ENCODE measurements at places on chromosomes 16 and 17.

- no peak for DNase-seq
These were observed 477.4 kb downstream of the SLC39A11 start for GRCh38 chr17:72614871-72615626.

GRCh38 chr16:13427943-13428342, 492.0 kb upstream of the ERCC4 start:
- no peak for DNase-seq

DNA sequence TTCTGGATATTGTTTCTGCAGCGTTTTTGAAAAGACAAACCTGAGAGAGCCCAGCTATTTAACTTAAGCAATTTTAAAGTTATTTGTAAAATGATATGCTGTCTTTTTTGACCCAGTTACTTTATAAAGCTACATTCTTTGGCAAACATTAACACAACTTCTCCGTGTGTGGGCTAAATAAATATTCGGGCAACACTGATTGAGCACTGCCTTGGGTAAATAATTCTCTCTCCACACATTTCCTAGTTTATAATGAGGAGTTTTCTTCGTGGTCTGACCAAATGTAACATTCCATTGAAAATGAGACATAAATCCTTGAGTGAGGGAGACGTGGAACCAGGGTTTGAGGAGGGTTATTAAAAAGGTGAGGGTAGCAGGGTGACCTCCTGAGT, 142.8 kb downstream of the WWOX start:
- no peak for DNase-seq

DNA sequence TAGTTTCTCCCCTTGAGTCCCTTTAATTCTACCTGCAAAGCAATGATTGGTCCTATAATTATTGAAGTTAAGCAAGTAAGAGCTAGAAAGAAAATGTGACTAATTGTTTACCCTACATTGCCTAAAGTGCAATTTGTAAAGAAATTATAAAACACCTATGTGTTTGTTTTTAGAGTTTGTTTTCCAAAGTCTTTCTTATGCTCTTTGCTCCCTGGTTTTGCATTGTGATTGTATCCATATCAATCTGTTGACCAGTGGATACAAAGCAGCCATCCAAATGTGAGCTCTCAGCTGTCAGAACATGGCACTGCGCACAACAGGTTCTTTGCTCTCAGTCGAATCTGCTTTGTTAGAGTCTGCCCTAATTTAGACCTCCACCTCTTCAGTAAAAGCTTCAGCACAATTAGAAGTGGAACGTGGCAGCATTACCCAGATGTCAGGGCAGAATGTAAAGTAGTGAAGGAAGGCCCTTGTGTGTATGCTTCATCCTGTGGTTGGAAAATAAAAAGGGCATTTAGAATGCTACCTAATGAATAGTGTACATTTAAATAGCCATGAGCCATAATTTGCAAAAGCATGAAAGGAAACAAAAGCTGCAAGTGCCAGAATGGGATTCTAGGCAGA, 70.5 kb downstream of the AATF start:
- DNase-seq, result no peak

- DNase-seq, result no peak
These were observed 296.4 kb downstream of the MAP2K6 start for GRCh38 chr17:69710926-69711325.

Measured in lung microvascular endothelial cell (primary cell).